ENCODE measurements at places on chromosomes 7 and 10.

DNA sequence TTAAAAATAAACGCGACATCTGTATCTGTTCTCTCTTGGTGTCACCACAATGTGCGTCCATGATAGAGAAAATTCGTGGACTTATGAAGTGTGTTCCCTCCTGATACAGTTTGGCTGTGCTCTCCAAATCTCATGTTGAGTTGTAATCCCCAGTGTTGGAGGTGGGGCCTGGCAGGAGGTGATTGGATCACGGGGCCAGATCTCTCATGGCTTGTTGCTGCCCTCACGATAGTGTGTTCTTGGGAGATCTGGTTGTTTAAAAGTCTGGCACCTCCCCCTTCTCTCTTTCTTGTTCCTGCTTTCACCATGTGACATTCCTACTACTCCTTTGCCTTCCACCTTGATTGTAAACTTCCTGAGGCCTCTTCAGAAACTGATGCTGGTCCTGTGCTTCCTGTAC lies 229.4 kb upstream of the MYO3A start:
- DNase-seq, result no peak

DNA sequence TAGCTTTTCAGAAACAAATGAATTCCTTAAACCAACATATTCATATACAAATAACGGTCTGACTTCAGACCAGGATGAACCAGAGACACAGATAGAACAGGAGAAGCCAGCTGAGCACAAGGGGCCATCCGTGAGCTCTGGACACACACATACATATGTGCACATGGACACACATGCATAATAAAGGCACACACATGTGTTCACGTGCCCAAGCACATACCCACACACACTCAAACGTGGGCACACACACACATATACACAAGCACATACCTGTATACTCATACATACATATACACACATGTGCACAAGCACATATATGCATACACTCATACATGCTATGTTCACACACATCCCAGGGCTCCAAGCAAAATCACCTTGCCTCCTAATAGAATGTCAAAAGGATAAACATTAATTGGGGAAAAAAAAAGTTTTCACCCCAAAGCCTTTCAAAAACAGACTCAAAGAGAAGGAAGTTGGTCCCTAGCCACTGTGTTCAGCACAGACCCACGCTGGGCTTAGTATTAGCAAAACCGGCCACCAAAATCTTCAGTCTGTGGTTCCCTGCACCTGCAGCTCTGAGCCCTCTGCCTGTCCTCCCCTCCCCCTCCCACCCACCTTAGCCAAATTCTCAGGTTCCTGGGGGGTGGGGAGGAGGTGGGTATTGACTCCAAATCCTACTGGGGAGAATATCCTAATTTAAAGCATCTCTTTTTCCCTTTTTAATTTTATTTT lies 100.4 kb upstream of the MACROH2A2 start:
- no peak for DNase-seq

- DNase-seq, result no peak
Observed at GRCh38 chr7:96355990-96356506, 34.1 kb upstream of the SLC25A13 start.

DNA sequence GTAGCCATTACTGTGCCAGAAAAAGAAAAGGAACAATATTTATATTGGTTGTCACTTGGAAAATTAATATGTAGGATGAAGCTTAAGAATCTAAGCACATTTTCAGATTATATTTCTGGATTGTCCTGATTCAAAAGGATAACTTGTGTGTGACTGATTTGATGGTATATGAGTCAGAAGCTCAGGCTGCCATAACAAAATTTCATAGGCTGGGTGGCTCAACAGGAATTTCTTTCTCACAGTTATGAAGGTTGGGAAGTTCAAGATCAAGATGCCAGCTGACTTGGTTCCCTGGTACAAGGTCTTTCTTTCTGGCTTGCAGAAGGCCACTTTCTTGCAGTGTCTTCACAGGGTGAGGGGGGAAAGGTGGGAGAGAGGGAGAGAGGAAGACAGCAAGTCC lies 108.5 kb downstream of the ST7 start:
- DNase-seq, result peak; percentile 37

GRCh38 chr7:84746353-84746752 lies 440.5 kb downstream of the SEMA3D start:
- peak; percentile 28 for DNase-seq

- peak; percentile 20 for DNase-seq
Observed at GRCh38 chr10:44234483-44234875, 150.4 kb downstream of the CXCL12 start.

GRCh38 chr7:65269150-65269856 lies 104.4 kb upstream of the ZNF92 start:
- DNase-seq, result peak; percentile 76
